ENCODE measurements at places on chromosomes 16 and 17.
A peak's percentile ranks its signal among the peaks of the same experiment; 100 is the strongest.

DNA sequence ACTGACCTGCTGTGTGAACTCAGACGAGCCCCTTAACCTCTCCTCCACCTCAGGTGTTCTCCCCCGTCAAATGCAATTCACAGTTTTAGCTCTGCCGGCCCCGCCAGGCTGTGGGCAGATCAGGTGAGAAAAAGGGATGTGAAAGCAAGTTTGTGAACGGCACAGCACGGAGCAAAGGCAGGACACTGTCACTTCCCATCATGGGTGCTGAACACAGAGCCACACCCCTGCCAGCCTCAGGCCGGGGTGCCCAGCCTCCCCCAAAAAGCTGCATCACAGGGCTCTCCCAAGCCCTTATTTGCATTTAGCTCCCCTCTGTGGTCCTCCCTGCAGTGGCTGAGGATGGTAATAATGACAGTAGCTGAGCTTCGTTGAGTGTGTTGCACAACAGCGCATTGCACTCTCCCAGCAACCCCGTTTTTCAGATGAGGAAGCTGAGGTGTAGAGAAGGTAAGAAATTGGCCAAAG is 88.8 kb upstream of the TNRC6C start:
- DNase-seq = no peak

- no peak for DNase-seq
Measured at GRCh38 chr16:87076950-87077749, 240.0 kb downstream of the C16orf95 start.

GRCh38 chr16:47320546-47321310 is 140.1 kb downstream of the ITFG1 start:
- no peak for DNase-seq

- peak; percentile 43 for DNase-seq
Measured at GRCh38 chr16:53991754-53992378, 287.9 kb downstream of the FTO start.

DNA sequence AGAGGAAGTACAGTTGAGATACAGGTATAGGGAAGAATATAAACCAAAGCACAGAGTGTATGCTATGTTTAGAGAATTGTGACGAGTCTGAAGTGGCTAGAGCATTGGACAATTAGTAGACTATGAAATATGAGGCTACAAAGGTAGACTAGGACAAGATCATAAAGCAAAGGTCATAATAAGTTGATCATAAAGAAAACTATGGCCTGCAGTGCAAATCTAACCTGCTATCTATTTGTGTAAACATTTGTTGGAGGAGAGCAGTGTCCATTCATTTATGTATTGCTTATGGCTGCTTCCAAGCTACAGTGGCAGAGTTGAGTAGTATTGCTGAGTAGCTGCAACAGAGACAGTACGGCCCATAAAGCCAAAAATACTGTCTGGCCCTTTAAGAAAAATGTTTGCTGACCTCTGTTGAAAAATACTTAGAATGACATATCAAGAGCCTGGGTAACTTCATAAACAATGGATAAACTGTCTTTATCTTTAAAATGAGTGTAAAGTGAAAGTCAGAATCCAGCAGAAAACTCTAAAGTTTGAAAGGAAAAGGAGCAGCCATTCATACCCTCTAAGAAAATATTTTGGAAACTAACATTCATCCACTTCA is 14.5 kb upstream of the OR1E2 start:
- DNase-seq = no peak

DNA sequence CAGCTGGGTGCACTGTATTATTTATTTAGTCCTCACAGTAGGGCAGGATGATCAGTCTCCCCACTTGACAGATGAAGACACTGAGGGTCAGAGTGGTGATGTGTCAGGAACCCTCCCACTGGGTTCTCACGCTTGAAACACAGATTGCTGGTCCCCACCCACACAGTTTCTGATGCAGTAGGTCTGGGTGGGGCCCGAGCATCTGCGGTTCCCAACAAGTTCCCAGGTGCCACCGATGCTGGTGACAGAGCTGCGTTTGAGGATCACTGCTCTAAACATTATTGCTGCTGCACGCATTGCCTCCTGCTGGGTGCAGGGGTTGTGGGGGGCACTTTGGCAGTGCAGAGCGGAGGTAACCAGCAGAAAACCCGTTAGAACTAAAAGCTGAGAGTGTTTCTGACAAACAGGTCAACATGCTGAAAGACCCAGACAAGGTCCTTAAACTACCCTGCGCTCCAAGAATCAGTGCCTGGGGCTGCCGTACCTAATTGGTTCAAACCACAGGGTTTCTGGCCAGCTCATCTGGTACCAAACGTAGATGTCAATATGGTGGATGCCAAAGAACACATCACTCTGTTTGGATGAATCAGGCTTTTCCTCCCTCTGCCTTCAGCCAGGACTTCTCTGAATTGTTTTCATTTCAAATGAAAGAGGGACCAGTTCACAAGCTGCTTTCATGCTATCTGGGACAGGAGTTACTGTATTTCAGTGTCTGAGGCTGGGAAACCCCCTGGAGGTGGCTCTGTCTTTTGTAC is 76.0 kb downstream of the ABCC1 start:
- no peak for DNase-seq

DNA sequence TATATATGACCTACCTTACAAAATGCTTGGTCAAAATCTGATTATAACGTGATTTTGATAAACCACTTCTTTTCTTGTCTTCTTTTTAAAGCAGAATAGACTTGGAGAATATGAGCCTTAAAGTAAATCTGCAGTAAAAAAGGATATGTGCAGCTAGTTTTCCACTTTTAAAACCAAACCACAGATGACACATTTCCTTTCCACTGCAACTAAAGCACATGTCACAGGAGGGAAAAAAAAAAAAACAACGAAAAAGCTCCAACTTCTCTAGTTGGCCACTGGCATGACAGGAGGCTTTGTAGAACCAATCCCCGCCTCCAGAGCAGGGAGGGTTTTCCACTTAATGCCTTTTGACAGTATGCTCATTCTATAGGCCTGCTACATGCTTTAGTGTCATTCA is at the start of gene EVI2A:
Gene EVI2A (minus strand): TSS at position 142 of the 400 bp plus-strand sequence. CDS start 2,609 bp downstream, outside the sequence.
- DNase-seq = no peak

Measured in right kidney (tissue), 9 donors.